ENCODE measurements at places on chromosomes 6 and 20. TPM values are rescaled to one million over a fixed set of nuclear protein-coding genes. Genes with fewer than 3 reads are reported as not detected.
A peak's percentile ranks its signal among the peaks of the same experiment; 100 is the strongest.

Gene RBBP8NL
- not detected for polyA plus RNA-seq

Gene C20orf141
- polyA plus RNA-seq, result not detected

Gene LAMA2
- 1.2 TPM for polyA plus RNA-seq

Gene CFB
- not detected for polyA plus RNA-seq

GRCh38 chr6:169868458-169868857, 117.0 kb downstream of the ERMARD start:
- peak; percentile 82 for DNase-seq

DNA sequence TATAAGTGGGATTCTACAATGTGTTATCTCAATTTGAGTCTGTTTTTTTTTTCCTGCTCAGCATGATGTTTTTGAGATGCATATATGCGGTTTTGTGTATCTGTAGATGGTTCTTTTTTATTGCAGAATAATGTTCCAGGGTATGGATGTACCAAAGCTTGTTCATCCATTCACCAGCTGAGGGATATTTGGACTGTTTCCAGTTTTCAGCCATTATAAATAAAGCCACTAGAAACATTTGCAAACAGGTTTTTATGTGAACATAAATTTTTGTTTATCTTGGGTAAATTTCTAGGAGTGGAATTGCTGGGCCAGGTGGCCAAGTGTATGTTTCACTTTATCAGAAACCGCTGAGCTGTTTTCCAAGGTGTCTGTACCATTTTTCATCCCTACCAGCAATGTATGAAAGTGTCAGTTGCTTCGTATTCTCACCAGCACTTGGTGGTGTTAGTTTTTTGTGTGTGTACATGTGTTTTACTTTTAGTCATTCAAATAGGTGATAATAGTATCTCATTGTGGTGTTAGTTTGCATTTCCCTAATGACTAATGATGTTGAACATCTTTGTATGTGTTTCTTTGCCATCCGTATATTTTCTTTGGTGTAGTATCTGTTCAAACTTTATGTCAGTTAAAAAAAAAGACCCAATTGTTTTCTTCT, 124.2 kb downstream of the CEBPB start:
- no peak for DNase-seq

DNA sequence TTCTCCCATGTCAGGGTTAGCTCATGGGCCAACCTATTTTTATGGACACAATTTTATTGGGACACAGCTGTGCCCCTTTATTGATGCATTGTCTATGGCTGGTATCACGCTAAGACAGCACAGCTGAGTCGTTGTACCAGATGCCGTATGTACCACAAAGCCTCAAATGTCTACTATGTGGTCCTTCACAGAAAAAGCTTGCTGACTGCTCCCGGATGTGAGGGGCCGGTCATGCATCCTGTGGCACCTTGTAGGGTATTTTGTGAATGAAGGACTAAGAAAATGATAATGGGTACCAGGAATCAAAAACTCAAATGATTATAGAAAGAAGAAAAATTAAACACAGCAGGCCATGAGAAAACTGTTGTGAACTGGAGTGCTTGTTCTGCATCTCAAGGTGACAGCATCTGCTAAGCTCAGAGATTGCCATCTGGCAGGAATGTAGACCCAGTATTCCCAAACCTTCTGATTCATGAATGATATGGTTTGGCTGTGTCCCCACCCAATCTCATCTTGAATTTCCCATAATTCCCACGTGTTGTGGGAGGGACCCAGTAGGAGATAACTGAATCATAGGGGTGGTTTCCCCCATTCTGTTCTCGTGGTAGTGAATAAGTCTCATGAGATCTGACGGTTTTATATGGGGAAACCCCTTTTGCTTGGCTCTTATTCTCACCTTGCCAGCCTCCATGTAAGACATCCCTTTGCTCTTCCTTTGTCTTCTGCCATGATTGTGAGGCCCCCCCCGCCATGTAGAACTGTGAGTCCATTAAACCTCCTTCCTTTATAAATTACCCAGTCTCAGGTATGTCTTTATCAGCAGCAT, 248.5 kb downstream of the TSHZ2 start:
- no peak for DNase-seq

DNA sequence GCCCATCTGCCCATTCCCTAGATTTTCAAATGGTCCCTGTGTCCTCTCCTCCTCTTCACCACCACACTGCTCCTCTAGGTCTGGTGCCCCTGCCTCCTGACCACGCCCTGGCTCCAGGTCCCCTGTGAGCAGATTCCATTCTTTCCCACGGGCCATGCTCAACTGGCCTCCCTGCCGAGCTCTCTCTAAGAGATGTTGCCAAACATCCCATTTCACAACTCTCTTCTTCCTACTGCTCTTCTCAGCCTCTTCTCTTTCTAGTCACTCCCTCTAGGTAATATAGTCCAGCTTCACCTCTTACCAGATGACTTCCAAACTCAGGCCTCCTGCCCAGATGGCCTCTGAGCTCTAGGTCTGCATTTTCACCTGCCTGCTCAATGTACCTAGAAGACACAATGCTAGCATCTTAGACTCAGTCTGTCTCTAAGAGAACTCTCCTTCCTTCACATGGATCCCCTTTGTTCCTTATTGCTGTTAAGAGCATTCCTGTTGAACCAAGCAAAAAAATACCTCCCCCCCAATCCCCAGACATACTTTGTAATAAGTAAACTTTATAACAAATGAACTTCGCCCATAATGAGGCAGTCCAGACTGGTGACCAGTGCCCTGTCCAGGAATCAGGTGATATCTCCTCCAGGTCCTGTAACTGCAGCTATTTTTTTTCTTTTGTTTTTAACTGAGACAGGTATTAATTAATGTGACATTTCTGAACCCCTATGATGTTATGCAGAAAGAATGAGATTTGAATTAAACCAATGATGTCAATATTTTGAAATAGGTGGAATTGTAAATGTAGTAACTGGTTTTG, 79.0 kb downstream of the LYRM4 start:
- DNase-seq, result no peak

DNA sequence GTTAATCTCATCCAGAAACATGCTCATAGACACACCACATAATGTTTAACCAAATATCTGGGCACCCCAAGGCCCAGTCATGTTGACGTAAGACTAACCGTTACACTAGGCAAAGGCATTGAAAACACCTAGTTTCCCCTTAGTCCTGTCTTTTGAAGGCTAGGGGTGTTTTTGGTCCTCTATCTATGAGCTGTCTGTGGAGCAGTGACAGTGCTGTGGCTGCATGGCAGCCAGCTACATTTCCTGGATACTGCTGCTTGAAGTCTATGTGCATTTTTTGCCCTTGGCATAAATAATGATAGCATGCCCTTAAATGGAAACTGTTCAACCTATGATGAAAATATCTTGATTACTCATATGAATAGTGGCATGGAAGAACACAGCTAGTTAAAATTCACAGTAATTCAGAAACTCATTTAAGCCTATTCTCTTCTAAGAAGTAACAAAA, 18.6 kb downstream of the FARS2 start:
- DNase-seq, result no peak

DNA sequence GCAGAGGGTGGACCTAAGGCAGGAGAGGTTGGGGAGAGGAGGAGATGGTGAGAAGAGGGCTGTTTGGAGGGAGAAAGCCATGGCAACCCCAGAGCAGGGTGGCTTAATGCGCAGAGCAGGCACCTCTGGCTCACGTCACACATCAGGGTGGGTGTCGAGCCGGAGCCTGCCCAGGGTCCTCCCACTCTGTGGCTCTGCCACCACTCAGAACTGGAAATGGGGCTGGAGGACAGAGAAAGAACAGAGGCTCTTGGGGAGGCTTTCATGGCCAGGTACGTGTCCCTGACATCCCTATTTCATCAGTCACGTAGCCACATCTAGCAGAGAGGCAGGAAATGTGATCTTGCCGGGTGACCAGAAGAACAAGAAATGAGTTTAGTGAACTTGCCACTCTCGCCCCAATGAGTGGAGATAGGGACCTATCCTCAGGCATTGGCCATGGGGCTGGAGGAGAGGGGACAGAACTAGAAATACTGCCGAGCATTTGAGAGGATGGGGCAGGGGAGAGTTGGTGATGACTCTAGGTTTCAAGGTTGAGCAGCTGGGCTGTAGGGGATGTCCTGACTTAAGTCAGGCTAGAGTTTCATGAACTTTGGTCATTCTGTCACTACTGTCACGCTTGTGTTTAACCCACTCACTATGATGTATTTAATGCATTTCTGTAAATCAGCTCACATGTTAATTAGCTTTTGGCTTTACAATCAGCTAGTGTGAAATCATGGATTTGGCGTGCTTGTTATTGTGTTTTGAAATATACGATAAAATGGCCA, 52.7 kb downstream of the CDH26 start:
- DNase-seq, result peak; percentile 29

GRCh38 chr20:33437141-33437911, 6.2 kb downstream of the SNTA1 start:
- no peak for DNase-seq

GRCh38 chr20:59573837-59574236, 30.5 kb upstream of the PHACTR3 start:
- DNase-seq, result no peak

Data from immature natural killer cell (primary cell).